ENCODE measurements at places on chromosomes 16 and 17. TPM values are rescaled to one million over a fixed set of nuclear protein-coding genes. Genes with fewer than 3 reads are reported as not detected.

The NTN3 gene
- total RNA-seq = 1.3 TPM

The CDRT4 gene
- total RNA-seq = 3.8 TPM

DNA sequence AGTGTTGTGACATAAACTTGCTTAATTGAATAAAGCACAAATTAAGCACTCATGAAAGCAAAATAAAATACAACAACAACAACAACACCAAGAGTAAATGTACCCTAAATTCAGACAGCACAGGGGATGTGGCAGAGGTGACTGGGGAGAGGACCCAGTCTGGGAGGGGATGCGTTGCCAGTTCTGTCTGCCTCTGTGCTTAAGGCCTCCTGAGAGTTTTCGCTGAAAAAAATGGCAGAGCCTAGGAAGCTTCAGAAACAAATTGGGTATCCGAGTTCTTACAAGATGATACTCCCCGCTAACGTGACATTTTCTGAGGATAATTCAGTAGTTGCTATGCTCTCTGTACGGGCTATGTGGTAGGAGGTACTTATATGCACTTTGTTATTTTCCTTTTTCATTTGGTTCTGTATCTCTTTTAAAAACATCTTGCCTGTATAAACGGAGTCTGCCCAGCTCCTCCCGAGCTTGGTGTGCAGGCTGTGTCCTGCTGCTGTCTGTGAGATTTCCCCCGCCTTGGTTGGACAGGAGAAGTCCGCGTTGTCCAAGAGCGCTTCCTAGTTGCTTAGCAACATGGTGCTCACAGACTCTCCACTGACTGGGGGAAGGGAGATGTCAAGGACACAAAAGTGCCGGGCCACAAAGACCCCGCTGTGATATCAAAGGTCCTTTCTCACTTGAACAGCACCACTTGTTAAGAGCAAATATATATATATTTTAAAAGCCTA is 134.2 kb upstream of the CPHXL start:
- no peak for DNase-seq

DNA sequence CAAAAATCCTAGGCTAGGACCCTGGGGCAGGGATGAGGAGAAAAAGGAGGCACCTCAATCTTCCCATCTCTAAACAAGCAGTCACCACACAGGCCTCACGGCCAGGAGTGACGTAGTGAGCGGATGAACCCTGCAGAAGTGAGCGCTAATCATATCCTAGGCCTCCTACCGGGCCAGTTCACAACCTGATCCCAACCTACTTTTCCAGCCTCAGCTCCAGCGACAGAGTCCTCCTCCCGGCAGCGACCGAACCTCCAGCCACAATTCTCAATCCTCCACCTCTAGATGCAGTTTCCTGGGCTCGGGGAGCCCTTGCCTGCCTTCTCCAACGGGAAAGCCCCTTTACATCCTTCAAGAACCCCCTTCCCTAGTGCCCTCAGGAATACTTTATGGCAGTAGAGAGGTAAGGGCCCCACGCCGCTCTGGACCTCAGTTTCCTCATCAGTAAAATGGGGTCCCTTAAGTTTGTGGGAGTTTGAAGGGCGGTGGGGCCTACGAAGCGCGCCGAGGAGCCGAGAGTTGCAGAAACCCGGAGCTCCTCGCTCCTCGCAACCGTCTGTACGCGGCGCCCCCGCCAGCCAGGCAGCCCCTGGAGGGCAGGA is 1.4 kb downstream of the ZNF668 start:
- DNase-seq = no peak

All from H9 (cell line).